Hypothalamus (tissue), 51 donors: ENCODE measurements at places on chromosomes 5 and 9.

GRCh38 chr9:14153310-14153720 lies 160.6 kb downstream of the NFIB start:
- DNase-seq, result no peak

DNA sequence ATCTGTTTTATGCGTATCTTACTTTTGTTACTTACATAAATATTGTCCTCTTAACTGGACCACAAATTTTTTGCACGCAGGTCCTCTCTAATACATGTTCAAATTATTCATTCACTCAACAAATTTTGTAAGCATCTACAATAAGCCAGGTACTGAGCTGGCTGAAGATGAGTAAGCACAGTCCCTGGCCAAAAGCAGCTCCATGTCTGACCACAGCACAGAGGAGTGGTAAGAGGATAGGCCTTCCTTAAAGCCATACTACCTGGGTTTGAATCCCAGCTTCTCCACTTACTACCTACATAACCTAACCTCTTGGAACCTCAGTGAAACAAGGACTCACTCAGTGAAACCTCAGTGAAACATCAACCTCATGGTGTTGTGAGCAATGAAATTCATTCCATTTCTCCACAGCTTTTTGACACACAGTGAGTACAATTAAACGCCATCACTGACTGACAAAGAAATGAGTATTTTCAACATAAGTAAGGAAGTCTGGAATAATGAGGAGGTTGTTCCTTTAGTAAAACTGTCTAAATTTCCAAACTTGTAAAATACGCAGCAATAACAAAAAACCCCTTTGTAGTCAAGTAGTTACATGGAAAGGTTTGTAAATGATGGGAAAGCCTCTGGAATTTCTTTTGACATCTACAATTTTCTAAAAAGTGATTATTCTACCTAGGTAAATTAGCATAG lies 15.0 kb downstream of the PTAR1 start:
- no peak for DNase-seq

- no peak for DNase-seq
Measured at GRCh38 chr5:88842784-88843183, 40.2 kb downstream of the MEF2C start.

- no peak for DNase-seq
Measured at GRCh38 chr9:82600536-82601292, 462.2 kb downstream of the RASEF start.

GRCh38 chr5:137751869-137752491 lies 2.2 kb downstream of the HNRNPA0 start:
- no peak for DNase-seq

DNA sequence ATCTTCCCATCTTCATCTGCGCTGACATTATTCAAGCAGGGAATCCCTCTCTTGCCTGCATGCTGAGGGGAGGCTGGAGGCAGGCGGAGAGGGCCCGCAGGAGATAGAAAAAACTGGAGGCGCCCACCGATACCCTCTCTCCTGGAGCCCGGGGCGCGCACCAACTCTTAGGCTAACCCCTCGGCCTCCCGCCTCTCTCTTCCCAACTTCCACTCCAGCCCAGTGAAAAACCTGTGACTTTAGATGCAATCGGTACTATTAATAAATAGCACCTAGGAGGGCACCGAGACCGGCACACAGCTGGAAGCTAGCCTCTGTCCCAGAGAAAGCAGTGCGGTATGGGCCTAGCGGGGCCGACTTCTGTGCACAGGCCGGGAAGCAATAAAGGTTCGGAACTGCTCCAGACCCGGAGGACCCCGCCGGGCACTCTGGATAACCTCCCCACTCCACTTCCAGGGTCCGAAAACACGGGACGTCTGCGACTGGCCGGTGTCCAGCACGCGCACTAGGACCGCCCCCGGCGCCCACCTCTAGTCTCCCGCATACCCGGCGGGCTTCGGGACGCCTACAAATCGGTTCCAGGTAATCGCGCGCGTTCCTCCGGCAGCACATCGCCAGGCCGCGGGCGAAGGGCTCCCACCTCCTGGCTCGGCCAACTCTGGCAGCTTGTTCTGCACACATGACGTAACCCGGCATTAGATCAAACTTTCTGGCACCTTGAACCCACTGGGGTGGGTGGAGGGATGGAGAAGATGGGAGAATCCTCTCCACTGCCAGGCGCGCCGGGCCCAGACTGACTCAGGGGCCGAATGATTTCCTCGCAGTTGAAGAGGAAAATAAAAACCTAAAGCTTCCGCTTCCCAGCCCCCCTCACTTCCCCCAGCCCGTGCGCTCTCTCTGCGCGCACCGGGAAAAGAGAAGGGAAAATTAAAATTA lies 1.4 kb downstream of the EFNA5 start:
- no peak for DNase-seq

DNA sequence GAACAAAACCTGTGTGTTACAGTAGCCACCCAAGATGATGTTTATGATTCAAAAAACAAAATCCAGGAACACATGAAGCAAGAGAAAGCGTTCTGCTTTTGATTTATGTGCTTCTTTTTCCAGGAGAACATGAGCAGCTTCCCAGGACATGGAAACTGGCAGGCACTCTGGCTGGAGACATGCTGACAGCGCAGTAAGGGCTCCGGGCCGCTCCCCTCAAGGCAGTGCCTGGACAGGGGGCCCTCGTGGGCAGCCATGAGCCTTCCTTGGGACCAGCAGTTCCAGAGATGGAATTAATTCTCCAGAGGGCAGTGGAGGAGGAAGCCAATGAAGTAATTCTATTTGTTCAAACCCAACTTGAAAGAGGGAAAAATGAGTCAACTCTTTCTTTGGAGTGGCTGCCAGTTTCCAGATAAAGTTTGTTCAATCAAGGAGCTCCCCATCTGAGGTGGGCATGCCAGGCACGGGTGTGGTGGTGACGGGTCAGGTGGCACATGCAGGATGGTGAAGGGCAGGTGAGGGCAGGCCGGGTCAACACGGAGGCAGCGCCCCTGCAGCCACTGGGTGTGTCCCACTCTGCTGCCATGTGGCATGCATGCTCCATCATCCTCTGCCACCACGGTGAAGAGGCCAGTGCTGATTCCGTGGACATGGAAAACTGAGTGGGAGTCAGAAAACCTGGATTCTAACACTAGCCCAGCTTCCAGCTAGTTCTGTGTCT lies 83.8 kb downstream of the OTULIN start:
- DNase-seq, result no peak

DNA sequence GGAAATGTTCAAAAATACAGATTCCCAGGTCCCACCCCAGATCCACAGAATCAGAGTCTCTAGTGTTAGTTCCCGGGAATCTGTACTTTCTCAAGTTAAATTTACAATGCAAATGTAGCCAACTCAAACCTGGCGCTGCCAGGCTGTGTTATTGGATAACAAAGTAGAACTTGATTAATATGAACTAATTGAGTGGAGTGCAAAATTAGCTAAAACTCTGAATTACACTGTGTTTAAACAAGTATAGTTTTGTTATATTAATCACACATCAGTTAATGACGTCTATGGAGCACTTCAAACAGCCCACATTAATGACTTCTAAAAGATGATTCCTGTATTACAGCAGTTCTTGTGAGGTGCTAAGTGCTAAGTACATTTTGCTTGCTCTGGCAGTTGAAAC lies 32.4 kb upstream of the CYFIP2 start:
- DNase-seq, result no peak

DNA sequence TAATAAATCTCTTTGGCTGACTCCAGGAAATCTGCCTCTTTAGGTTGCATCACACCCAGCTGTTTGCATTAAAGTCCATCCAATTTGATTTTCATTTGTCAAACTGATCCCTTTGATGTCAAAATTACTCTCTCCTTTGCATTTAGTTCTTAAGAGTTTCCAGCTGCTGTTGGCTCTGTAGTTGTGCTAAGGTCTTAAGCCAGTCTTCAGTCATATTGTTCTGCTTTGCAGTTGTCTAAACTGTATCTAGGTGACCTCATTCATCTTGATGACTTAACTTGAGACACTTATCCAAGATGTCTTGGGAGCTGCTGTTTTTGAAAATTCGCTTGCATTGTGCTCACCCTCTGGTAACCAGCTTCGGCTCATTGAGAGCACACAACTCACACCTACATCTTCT lies 386.9 kb upstream of the TLE4 start:
- no peak for DNase-seq

DNA sequence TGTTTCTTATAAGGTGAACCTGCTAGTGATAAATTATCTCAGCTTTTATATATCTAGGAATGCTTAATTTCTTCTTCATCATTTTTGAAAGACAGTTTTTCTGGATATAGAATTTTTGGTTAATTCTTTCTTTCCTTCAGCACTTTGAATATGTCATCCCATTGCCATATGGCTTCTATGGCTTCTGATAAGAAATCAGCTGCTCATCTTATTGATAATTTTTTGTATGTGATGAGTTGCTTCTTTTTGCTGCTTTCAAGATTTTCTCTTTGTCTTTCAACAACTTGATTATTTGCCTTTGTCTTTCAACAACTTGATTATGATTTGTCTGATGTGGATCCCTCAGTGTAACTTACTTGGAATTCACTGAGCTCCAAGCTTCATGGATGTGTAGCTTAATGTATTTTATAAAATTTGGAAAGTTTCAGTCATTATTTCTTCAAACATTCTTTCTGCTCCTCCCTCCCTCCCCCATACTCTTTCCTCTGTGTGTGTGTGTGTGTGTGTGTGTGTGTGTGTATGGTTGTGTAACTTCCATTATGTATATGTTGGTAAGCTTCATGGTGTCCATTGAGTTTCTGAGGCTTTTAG lies 243.9 kb downstream of the TLE1 start:
- DNase-seq, result no peak

GRCh38 chr5:118578093-118578492 lies 410.3 kb downstream of the DTWD2 start:
- no peak for DNase-seq
